MG63 (cell line): ENCODE measurements at places on chromosomes 6 and 20. TPM values are rescaled to one million over a fixed set of nuclear protein-coding genes. Genes with fewer than 3 reads are reported as not detected.

Gene VWA7
- 0.13 and 0.84 TPM in 2 replicates for total RNA-seq

Gene PRRT1
- total RNA-seq: not detected in 2 replicates

Gene RBM38
- total RNA-seq: 50.0 and 51.2 TPM in 2 replicates

Gene ZNF334
- total RNA-seq: 0.30 TPM in 1 of 2 replicates, not detected in the other

Gene RGS17
- total RNA-seq: 0.20 and 0.36 TPM in 2 replicates

Gene SCRT2
- total RNA-seq: not detected in 2 replicates

Gene EZR
- total RNA-seq: 226 and 236 TPM in 2 replicates

Gene EEF1A2
- 62.5 and 113 TPM in 2 replicates for total RNA-seq

Gene IL20RA
- total RNA-seq: 0.03 TPM in 1 of 2 replicates, not detected in the other

Gene CD24
- 0.30 and 1.7 TPM in 2 replicates for total RNA-seq

Gene EPPIN
- total RNA-seq: not detected in 2 replicates

Gene GSTA4
- total RNA-seq: 15.3 and 28.5 TPM in 2 replicates

Gene PTPRA
- total RNA-seq: 8.8 and 13.3 TPM in 2 replicates

Gene COX4I2
- total RNA-seq: not detected in 2 replicates

GRCh38 chr6:37555040-37555781 is 55.5 kb upstream of the CCDC167 start:
- no peak for DNase-seq

- no peak for DNase-seq
These were observed 19.6 kb upstream of the SERPINB1 start for GRCh38 chr6:2861060-2861821.

DNA sequence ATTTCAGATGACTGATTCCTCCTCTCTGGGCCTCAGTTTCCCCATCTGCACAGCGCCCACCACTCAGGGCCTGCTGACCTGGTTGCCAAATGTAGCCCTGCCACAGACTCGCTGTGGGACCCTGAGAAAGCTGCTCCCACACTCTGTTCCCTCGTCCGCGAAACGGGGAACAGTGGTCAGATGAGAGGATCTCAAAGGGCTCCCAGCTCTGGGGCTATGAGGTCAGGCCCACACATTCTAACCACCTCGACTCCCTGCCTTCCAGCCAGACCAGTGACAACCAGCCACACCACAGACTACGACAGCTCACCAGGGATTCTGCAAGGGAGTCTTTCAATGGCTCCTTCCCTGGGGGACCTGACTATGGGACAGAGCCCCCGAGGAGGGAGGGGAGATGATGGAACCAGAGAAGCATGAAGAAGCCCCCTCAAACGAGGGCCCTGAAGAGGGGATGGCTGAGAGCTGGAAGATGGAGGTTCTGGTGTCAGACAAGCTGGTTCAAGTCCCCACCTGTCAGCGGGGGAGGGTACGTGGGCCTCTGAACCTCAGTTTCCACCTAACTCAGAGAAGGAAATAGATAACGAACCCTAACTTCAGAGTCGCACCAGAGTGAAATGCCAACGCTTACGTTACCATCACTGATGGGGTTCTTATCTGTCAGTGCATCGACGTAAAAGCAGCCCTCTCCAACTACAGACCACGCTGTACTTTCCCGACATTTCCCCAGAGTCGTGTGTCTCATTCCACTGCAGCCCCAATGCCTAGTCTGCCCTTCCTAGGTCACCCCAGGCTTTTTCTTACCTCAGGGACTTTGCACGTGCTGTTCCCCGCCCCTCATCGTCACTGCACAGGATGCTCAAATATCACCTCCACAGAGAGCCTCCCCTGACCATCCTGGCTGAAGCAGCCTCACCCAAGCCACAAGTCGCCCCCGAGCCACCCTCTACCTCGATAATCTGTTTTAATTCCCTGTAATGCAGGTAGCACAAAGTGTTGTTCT is 60.5 kb downstream of the PREX1 start:
- no peak for DNase-seq

GRCh38 chr20:52824494-52825216 is 147.5 kb upstream of the TSHZ2 start:
- no peak for DNase-seq

GRCh38 chr6:8080362-8081151 is 16.4 kb upstream of the BLOC1S5 start:
- DNase-seq: no peak

GRCh38 chr6:169269180-169270076 is 15.8 kb upstream of the THBS2 start:
- DNase-seq: no peak

GRCh38 chr6:96604420-96604819 is 41.5 kb downstream of the FHL5 start:
- DNase-seq: no peak

GRCh38 chr6:26124781-26125685 is 37.8 kb downstream of the HFE start:
- DNase-seq: no peak

DNA sequence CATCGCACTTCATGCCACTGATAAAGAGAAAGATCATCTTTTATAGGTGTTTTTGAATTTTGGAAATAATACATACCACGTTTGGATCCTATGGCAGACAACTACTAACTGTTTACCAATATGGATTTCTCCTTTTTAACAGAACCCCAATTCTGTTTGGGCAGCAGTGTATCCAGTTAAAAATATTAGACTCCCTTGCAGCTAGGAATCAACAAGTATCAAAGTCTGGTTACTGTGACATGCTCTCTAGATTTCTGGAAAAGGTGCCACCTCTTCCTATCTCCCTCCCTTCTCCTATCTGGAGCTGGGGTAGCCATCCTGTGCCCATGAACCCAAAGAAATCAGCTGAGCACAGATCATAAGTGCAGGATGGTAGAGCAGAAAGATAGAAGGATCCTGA is 54.1 kb upstream of the DTNBP1 start:
- DNase-seq: no peak

DNA sequence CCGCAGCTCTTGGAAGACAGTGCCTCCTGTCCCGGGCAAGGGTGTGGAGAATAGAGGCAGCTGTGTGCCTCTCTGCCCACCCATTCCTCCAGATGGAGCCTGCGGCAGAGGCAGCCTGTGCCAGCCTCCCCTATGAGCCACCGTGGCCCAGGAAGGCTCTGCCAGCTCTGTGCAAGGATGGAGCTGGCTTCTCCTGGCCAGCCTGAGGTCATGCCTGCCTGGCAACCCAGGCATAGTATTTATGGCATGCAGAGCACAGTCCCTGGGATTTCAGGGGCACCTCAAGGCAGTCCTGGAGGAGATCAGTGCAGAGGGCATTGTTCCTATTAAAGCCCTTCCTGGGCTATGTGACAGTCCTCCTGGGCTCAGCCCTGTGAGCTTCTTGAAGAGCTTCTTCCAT is 1.5 kb downstream of the EPB41L1 start:
- no peak for DNase-seq

- no peak for DNase-seq
These were observed 6.0 kb downstream of the STMND1 start for GRCh38 chr6:17107863-17108262.

DNA sequence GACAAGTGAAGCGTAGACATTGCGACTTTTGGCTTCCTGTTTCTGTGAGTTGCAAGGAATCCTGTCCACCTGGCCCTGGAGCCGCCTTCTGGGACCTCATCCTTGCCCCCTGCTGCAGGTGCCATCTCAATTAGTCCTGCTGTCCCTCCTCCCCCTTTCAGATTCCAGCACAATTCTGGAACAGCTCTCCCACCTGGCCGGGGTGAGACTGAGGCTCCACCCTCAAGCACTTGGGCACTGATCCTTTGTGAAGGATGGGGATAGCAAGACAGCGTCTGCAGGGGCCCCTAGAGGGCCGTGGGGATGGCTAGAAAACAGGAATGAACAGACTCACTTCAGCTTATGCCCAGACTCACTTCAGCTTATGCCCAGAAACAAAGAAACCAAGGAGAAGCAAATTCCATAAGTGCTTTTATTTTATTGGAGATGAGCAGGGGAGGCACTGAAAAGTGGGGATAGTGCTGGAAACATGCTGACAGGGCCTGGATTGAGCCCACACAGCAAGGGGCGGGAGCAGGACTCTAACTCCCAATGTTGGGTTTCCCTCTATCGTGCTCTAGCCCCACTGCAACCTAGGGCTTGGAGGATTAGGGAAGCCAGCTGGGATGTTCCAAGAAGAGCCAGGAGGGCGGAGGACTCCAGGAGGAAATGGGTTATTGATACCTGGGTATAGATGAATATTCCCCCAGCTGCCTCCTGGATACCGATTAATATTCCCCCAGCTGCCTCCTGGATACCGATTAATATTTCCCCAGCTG is 1.4 kb downstream of the C6orf15 start:
- no peak for DNase-seq

DNA sequence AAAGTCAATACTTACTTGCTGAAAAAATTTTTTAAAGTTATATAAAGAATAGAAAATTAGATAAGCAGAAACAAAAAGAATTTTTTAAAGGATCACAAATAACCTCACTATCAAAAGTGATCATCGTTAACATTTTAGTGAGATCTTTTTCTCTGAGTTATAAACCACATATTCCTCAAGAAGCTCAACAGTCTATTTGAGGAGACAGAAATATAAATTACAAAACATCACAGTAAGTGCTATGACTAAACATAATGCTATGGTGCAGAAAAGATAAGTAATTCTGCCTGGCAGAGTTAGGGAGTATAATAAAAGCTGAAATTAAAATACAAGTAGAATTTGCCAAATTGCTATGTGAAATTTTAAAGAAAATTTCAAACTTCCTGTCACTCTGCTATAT is 226.7 kb downstream of the LMBRD1 start:
- no peak for DNase-seq

DNA sequence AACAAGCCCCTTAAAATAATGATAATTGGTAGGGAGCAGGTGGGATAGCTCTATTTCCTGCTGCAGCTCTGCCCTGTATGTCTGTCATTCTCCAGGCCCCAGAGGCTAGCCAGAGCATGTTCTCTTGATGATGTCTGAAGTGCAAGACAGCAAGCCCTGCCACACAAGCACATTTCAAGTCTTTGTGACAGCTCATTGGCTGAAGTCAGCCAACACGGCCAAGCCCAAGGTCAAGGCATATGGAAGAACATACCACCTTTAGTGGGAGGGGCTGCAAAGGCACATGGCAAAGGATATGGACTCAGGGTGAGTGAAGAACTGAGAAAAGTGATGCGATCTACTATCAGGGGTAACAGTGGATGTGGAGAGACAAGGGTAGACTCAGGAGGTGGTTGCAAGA is 116.1 kb downstream of the PRND start:
- DNase-seq: no peak

- no peak for DNase-seq
These were observed 265.0 kb upstream of the MARCKS start for GRCh38 chr6:113591896-113592827.

GRCh38 chr6:166222631-166223030 is 55.0 kb upstream of the TBXT start:
- DNase-seq: no peak

DNA sequence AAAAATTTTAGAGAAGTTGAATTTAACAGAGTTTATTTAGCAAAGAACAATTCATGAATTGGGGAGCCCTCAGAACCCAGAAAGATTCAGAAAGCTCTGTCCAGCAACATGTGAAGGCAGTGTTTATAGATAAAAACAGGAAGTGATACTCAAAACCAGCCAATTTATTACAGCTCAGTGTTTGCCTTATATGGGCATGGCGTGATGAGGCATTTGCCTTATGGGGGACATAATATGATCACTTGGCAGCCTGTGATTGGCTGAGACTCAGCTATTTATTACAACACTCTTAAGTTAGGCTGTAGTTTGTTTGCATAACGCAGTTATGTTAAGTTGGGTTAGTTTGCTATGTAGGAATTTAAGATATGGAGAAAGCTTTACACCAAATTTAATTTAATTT is 11.5 kb downstream of the HLA-DPA1 start:
- peak; percentile 28 for DNase-seq

DNA sequence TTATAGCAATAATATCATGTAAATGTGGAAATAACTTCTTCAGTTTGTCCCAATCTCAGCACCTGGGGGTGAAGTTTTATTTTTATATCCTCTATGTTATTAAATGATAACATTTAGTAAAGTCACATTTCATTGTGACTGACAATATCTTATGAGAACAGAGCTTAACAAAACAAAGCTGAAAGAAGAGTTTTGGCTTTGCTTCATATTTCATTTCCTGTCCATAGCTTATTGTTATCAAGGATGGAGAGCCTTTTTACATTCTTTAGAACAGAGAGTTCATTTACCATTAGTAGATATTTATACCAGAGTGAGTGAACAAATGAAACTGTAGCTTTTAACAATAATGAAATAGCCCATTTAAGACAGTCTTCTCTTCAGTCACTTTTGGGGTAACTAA is 231.9 kb upstream of the SGK1 start:
- DNase-seq: no peak

- DNase-seq: peak; percentile 9
These were observed 7.1 kb upstream of the DDO start for GRCh38 chr6:110422444-110422822.

DNA sequence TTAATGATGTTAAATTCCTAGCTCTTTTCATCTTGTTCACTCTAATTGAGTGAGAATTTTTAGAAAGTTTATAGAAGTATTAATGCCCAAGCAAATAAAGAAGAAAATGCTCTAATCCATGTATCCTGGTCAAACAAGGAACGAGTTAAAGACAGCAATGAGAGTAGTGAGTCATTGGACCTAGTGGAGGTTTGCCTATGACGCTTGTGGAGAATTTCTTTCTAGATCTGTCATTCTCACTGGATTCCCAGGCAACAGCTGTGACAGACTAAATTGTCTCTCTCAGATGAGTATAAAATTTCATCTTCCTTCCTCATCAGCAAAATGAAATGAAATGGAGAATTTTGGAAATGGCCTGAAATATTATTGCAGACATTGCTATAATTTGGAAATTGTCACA is 127.9 kb downstream of the COL19A1 start:
- no peak for DNase-seq

- no peak for DNase-seq
These were observed 66.2 kb upstream of the SLC22A1 start for GRCh38 chr6:160055378-160055777.

GRCh38 chr6:162070639-162071038 is 656.9 kb downstream of the PRKN start:
- no peak for DNase-seq

GRCh38 chr6:13433709-13434121 is 53.7 kb downstream of the GFOD1 start:
- no peak for DNase-seq

DNA sequence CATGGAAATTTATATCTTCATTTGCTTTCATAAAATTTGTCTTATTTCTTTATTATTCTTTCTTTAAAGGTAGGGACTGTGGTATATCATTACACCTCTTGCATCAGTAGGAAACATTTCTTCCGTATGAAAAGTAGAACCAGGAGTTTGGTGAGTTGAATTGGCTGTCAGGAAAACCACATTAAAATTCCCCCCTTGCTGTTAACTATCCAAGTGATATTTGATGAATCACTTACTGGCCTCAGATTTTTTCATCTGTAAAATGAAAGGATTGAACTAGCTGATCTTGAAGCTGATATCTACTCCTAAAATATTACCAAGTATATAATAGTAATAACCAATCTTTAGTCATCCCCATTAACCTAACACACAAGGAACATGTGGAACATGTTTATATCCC is 460.9 kb downstream of the GJA1 start:
- DNase-seq: no peak

DNA sequence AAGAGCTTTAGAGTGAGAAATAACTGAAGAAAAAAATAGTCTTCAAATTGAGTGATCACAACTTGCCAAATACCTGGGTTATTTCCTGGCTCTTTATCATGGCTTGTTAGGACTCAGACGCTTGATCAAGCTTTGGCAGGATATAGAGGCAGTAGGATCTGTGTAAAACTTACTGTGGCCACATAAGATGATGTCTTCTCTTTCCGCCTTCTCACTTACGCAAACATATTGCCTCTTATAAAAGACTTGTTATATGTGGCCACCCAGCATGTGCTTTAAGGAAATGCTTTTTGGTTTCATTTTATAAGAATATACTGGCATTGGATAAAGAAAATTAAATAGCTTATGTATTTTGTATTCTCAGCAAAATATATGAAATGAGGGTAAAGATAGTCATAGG is 101.8 kb upstream of the AKIRIN2 start:
- DNase-seq: no peak
